Thoracic aorta (tissue), 2 donors: ENCODE measurements at places on chromosomes 3 and 15. TPM values are rescaled to one million over a fixed set of nuclear protein-coding genes. Genes with fewer than 3 reads are reported as not detected.

FHIT gene
- 2.3 TPM for total RNA-seq

KNSTRN gene
- 5.8 TPM for total RNA-seq

TIGIT gene
- 0.21 TPM for total RNA-seq

KNG1 gene
- total RNA-seq: not detected

CCDC13 gene
- 1.5 TPM for total RNA-seq

SCN5A gene
- 14.4 TPM for total RNA-seq

DALRD3 gene
- total RNA-seq: 36.8 TPM

DNA sequence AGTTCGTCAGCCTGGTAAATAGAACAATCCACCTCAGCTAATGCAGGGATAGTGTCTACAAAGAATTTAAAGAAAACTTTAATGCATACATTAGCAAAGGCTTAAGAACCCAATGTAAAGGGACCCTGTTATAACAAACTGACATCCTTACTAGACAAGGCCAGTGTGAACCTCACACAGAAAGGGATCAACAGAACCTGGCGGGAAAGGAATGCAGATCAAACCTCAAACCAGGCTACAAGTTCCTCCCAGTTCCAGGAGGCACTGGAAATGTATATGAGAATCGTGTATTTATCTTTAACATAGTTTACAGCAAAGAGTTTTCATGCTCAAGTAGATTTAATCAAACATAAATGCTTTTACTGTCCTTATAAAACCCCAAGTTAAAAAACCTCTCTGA is 37.6 kb upstream of the ATP11B start:
- no peaks in the 10 kb centered on the region for H3K4me1 ChIP-seq
- H3K27me3 ChIP-seq: no peaks in the 10 kb centered on the region
- no peak overlapping the region for H3K4me3 ChIP-seq

GRCh38 chr3:54846119-54846518 is 81.7 kb downstream of the LRTM1 start:
- H3K36me3 ChIP-seq: no peaks in the 10 kb centered on the region
- H3K27ac ChIP-seq: no peak overlapping the region
- no peak overlapping the region for H3K4me3 ChIP-seq
- DNase-seq: no peak

DNA sequence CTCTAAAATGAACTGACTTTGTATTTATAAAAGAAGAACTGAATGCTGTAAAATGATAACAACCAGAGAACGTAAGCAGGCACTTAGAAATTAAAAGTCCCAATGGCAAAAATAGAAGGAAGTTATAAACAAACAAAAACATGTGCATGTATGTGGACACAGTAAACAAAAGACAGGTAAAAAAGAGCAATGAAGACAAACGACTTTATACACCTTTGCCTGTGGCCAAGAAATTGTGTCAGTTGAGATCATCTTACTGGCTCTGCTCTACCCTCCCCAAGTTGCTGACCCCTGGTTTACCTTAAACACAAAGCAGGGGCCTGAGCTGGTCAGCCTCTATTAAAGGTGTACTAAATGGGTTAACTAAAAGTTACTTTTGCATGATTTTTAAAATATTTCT is 41.7 kb upstream of the GP5 start:
- H3K36me3 ChIP-seq: peaks cover 17% of the 10 kb centered on the region
- DNase-seq: no peak
- H3K27ac ChIP-seq: no peak overlapping the region
- H3K27me3 ChIP-seq: no peaks in the 10 kb centered on the region
- no peak overlapping the region for H3K4me3 ChIP-seq

- H3K27me3 ChIP-seq: peaks cover 8% of the 10 kb centered on the region
- no peak overlapping the region for H3K4me3 ChIP-seq
- no peaks in the 10 kb centered on the region for H3K4me1 ChIP-seq
- H3K36me3 ChIP-seq: no peaks in the 10 kb centered on the region
- H3K27ac ChIP-seq: no peak overlapping the region
- DNase-seq: no peak
Measured at GRCh38 chr3:115836944-115837343, 213.6 kb downstream of the GAP43 start.

GRCh38 chr15:89808160-89808870 is 6.3 kb downstream of the ANPEP start:
- no peak overlapping the region for H3K4me3 ChIP-seq
- H3K4me1 ChIP-seq: peaks cover 5% of the 10 kb centered on the region
- H3K36me3 ChIP-seq: no peaks in the 10 kb centered on the region
- H3K27me3 ChIP-seq: no peaks in the 10 kb centered on the region
- no peak for DNase-seq

GRCh38 chr15:30056166-30056565 is 26.6 kb upstream of the GOLGA8J start:
- no peak overlapping the region for H3K27ac ChIP-seq
- no peaks in the 10 kb centered on the region for H3K36me3 ChIP-seq
- no peaks in the 10 kb centered on the region for H3K27me3 ChIP-seq
- H3K4me1 ChIP-seq: no peaks in the 10 kb centered on the region
- H3K4me3 ChIP-seq: no peak overlapping the region

DNA sequence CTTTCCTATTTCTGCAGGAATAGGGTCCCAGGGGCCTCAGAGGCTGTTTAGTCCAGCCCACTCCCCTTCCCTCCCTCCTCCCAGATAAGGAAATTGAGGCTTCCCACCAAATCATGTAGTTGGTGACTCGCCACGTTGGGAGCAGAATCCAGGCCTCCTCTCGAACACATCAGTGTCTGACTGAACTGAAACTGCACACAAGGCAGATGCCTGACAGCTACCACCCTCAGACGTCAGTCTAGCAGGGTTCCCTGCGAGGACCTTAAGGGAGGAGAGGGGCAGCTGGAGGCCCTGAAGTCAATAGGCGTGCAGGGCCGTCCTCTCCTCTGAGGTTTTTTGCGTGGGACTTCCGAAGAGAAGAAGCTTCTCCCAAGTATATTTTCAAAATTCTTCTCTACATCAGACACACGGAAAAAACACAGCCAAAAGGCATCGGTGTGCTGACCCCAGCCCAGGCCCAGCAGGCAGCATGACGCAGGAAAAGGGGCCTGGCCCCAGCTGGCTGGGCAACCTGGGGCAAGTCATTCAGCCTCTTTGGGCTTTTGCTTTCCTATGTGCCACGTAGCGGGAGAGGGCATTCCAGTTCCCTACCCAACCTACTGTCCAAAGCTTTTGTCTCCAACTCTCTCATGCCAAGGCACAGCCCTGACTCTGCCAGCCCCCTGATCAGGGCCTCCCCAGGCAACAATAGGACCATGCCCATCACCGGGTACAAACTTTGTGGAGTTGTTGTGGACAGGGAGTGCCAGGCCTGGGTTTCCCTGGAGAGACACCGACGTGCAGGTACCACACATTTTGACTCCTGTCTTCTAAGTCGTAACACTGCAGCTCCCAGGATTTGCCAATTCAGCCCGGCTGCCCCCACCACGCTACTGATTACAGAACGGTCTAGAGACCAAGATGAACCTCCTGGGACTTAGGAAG is 283.1 kb downstream of the XXYLT1 start:
- no peaks in the 10 kb centered on the region for H3K36me3 ChIP-seq
- peaks cover 8% of the 10 kb centered on the region for H3K4me1 ChIP-seq
- no peak for DNase-seq
- H3K4me3 ChIP-seq: no peak overlapping the region
- no peaks in the 10 kb centered on the region for H3K27me3 ChIP-seq

- peaks cover 3% of the 10 kb centered on the region for H3K4me1 ChIP-seq
- H3K27ac ChIP-seq: no peak overlapping the region
- no peaks in the 10 kb centered on the region for H3K27me3 ChIP-seq
- H3K4me3 ChIP-seq: peak overlapping the region; percentile 75
Measured at GRCh38 chr3:119810018-119810435, 28.1 kb downstream of the NR1I2 start.

- H3K36me3 ChIP-seq: no peaks in the 10 kb centered on the region
- H3K27me3 ChIP-seq: no peaks in the 10 kb centered on the region
- no peaks in the 10 kb centered on the region for H3K4me1 ChIP-seq
- DNase-seq: no peak
Measured at GRCh38 chr3:17355591-17355990, 386.8 kb downstream of the TBC1D5 start.

GRCh38 chr15:41872166-41872747 is 21.6 kb downstream of the SPTBN5 start:
- no peak overlapping the region for H3K4me3 ChIP-seq
- H3K36me3 ChIP-seq: no peaks in the 10 kb centered on the region
- DNase-seq: no peak
- no peaks in the 10 kb centered on the region for H3K27me3 ChIP-seq
- H3K27ac ChIP-seq: no peak overlapping the region

GRCh38 chr3:47004369-47005211 is 25.1 kb downstream of the NBEAL2 start:
- H3K4me1 ChIP-seq: no peaks in the 10 kb centered on the region
- peaks cover 27% of the 10 kb centered on the region for H3K36me3 ChIP-seq
- no peak overlapping the region for H3K27ac ChIP-seq
- no peak overlapping the region for H3K4me3 ChIP-seq
- DNase-seq: no peak

GRCh38 chr3:46206282-46207015 is 1.7 kb downstream of the CCR1 start:
- H3K27me3 ChIP-seq: no peaks in the 10 kb centered on the region
- no peaks in the 10 kb centered on the region for H3K36me3 ChIP-seq
- H3K4me1 ChIP-seq: no peaks in the 10 kb centered on the region
- no peak for DNase-seq
- no peak overlapping the region for H3K27ac ChIP-seq

- H3K27me3 ChIP-seq: no peaks in the 10 kb centered on the region
- no peak overlapping the region for H3K27ac ChIP-seq
- DNase-seq: no peak
- H3K36me3 ChIP-seq: no peaks in the 10 kb centered on the region
- H3K4me1 ChIP-seq: no peaks in the 10 kb centered on the region
Measured at GRCh38 chr3:27213450-27213849, 155.7 kb downstream of the NEK10 start.

GRCh38 chr3:9316881-9317361 is 45.9 kb upstream of the THUMPD3 start:
- H3K4me1 ChIP-seq: peaks cover 5% of the 10 kb centered on the region
- H3K27ac ChIP-seq: peak overlapping the region; percentile 92
- H3K4me3 ChIP-seq: peak overlapping the region; percentile 73
- no peaks in the 10 kb centered on the region for H3K27me3 ChIP-seq

DNA sequence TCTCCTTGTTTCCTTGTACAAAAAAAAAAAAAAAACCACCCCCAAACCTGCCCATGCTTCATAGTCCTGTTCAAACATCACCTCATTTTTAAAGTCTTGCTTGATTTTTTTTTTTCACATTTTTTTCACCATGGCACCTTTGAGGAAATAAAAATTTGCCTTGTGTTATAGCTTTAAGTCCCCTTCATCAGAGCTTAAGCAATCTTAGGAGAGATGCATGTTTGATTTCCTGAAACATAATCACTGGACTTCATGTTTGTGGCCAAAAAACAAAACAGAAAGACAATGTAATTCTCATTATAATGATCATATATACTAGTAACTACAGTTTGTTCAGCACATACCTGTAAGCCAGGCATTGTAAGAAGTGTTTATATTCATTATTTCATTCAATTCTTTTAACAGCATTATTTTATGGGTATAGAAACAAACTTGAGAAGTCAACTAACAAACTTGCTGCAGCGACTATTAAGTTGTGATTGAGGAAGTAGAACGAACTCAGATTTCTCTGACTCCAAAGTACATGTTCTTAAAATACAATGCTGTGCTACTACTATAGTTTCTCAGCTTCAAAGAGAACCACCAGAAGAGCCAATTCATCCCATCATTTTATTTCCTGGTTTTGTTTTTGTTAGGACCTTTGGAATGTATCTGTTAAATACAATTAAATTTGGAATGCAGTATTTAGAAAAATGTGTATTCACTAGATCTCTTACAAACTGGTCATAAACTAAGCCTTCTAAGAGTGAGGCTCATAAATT is 203.8 kb downstream of the TCF12 start:
- H3K36me3 ChIP-seq: no peaks in the 10 kb centered on the region
- no peak overlapping the region for H3K4me3 ChIP-seq
- no peak overlapping the region for H3K27ac ChIP-seq
- no peak for DNase-seq
- H3K4me1 ChIP-seq: peaks cover 3% of the 10 kb centered on the region

- no peaks in the 10 kb centered on the region for H3K27me3 ChIP-seq
- H3K27ac ChIP-seq: no peak overlapping the region
- H3K4me3 ChIP-seq: no peak overlapping the region
- no peaks in the 10 kb centered on the region for H3K36me3 ChIP-seq
- no peak for DNase-seq
- no peaks in the 10 kb centered on the region for H3K4me1 ChIP-seq
Measured at GRCh38 chr15:31149987-31150386, 48.5 kb upstream of the TRPM1 start.

DNA sequence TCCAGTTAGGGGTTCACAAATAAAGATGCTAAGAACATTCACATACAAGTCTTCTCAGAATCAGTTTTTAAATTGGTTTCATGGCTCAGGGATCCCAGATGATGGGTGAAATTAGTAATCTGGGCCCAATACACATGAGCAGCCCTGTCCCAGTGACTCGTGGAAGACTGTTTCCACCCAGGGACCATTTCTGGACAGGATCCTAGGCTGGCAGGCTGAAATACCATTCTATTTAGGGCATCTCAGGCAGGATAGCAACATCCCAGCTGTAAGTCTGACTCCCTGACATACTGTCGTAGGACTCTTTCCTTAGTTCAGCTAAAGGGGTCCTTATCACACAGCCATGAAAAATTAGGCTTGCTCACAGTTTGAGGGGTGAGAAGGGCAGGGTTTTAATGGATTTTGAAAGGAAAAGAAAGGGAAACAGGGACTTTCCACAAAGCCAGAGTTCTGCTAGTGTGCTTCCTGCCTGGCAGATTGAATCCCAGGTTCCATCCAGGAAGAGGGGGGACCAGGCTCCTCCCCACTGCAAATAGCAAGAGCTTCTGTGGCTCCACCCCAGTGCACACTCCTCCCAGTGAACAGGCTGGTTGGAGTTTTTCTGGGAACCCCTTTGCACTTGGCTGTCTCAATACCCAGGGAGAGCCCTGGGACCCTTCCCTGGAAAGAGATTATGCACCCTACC is 41.3 kb upstream of the LYZL4 start:
- no peak for DNase-seq
- H3K27ac ChIP-seq: peak overlapping the region; percentile 76
- H3K27me3 ChIP-seq: no peaks in the 10 kb centered on the region

DNA sequence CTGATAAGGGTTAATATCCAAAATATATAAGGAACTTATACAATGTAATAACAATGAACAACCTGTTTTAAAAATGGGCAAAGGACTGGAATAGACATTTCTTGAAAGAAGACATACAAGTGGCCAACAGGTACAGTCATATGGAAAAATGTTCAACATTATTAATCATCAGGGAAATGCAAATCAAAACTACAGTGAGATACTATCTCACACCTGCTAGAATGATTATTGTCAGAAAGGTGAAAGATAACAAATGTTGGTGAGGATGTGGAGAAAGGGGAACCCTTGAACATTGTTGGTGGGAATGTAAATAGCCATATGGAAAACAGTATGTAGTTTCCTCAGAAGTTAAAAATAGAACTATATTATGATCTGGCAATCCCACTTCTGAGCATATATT is 20.4 kb downstream of the GOLM2 start:
- no peak for DNase-seq
- H3K27me3 ChIP-seq: no peaks in the 10 kb centered on the region
- H3K4me1 ChIP-seq: peaks cover 7% of the 10 kb centered on the region

GRCh38 chr3:30518181-30518864 is 88.1 kb upstream of the TGFBR2 start:
- H3K4me3 ChIP-seq: no peak overlapping the region
- peaks cover 24% of the 10 kb centered on the region for H3K4me1 ChIP-seq
- H3K36me3 ChIP-seq: no peaks in the 10 kb centered on the region
- H3K27me3 ChIP-seq: no peaks in the 10 kb centered on the region
